NCI-H446 treated with DMSO at 0.1 percent for 48 hours (cell line): ENCODE measurements at places on chromosomes 4 and X.

DNA sequence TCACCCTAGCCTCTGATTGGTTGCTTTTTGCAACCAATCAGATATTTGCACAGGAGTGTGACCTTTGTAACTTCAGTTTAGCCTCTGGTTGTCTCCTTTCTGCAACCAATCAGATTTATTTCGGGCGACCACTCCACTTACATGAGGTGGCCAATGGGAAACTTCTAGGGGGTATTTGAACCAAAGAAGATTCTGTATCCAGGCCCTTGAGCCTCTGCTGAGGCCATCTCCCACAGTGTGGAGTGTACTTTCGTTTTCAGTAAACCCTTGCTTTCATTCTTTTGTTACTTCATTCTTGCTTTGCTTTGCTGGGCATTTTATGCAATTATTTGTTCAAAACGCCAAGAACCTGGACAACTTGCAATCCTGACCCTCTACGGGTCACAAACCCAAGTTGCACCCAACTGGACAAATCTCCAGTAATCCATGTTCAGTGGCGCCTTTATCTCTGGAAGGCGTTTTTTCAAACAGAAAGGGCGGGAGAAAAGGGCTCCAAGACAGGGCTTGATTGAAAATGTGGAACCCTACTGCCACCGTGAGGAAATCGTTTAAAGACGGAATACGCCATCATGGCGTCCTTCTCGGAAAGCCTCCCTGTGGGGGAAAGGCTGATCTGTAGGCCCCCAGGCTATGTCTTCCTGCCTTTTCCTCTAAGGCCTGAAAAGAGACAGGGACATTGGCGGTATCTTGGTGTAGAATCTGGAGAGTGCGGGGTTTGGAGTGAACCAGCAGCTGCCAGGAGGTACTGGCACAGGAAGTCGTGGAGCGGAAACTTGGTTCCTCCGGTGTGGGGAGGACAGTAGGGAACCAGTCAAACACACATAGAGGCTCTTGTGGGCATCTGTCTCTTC, 184.6 kb downstream of the OR13H1 start:
- DNase-seq: no peak

DNA sequence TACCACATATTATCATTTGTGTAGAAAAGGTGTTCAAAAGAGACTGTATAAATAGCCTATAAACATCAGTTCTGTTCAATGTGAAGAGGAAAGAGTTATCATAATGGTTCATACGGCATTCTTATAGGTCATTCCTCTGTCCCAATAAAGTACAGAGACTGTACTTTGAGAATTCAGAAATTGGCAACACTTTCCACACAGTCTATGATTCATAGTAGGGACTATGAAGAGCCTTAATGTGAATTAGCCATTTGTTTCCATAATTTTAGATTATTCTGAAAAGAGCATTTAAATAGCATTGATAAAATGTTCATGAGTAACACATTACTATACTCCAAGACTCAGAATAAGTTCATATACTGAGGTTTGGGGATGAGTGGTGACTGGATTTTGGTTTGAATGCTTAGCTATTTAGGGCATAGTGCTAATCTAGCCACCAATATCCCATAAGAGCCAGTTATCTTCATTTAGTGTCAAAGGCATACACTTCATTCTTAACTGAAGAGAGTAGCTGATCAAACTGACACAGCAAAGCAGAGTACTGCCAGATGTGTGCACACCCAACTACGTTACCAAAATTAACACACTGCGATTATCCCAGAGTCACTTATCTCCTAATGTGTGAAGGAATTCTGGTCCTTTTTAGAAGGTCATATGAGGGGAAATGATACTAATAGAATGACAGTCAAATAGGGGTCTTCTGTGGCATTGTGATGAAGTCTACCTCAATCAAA, 10.2 kb downstream of the ANK2 start:
- no peak for DNase-seq

DNA sequence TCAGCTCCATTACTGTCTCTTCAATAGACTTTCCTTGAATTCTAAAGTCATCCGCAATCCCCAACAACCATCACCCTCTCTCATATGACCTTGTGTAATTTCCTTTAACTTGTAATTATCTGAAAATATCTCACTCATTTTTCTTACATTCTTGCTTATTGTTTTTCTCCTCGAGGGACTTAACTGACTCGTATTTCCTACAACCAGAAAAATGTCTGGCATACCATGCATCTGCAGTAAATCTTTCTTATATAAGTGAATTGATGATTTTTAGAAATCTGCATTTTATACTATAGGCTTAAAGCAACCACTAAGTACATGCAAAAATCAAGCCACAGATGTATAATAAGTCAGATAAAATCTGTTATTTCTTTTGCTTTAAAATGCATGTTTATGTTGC, 276.7 kb downstream of the UNC5C start:
- no peak for DNase-seq

- no peak for DNase-seq
These were observed 81.7 kb downstream of the ZC4H2 start for GRCh38 chrX:64894454-64895038.

DNA sequence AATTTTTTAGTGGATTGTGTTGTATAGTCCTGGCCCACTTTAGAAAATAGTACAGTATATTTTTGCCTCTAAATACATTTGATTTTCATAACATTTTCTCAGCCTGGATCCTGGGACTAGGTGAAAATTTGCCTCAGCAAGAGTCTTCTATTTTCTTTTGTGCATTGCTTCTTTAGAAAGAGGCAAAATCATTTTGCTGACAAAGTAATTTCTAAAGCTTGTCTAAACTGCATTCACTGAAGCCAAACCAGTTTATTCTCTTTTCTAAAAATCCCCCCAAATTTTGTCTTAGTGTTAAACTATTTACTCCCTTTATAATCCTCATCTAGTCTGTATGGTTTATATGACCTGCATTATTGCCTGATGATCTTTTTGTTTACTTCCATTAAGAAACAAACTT, 326.3 kb downstream of the C4orf33 start:
- DNase-seq: no peak

- no peak for DNase-seq
These were observed 13.1 kb downstream of the GPR82 start for GRCh38 chrX:41737065-41737464.

DNA sequence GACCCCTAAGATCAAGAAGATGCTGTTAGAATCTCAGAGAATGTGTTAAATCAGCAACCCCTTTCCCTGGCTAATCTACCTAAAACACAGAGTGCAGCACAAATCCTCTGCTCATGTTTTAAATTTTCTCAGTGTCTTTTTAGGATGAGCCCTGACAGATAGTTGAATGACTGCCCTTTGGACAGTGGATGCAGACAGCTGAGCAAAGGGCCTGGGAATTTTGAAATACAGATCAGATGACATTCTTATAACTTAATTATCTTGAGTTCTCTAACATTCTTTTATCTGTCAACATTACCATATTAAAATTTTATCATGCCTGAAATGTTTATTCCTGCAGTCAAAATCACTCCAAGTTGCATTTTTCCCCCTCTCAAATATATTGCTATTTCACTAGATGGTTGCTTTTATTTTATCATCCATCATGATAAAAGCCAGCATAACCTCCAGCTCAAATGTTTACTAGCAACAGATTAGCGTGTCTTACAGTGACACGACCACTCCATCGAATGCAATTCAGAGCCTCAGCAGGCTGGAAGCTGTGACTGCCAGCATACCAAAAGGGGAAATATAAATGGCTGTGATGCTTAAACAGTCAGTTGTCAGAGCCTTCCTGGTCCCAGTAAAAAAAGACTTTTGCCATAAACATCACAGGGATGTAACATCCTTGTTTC, 22.8 kb upstream of the ARHGAP24 start:
- no peak for DNase-seq

DNA sequence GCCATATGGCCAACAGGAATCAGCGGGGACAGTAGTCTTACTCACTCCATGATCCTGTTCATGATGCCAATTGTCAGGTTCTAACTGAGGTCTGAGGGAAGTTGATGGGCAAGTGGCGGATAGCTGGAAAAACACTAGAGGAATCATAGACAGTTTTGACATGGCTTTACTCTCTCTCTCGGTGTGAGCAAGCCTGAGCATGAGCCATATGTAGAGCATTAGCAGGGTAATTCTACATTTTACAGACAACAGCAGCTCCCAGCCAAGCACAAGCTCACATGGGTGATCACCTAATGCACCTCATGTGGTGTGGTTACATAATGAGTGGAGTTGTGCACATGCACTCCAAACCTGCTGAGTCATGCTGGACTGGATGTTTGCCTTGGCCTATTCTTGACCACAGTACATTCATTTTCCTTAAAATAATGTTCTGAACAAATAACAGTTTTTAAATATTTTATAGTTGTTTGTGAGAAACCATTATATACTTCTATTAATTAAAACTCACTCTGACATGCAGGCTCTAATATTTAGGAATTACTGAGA, 429.2 kb downstream of the GPAT3 start:
- no peak for DNase-seq

- DNase-seq: no peak
These were observed 291.8 kb downstream of the FBXW7 start for GRCh38 chr4:152243896-152244595.

- no peak for DNase-seq
These were observed 141.2 kb downstream of the DHX15 start for GRCh38 chr4:24443200-24443599.

GRCh38 chr4:156196722-156197121, 243.1 kb upstream of the CTSO start:
- DNase-seq: no peak

- no peak for DNase-seq
These were observed 80.3 kb downstream of the GPC4 start for GRCh38 chrX:133335027-133335426.

- DNase-seq: no peak
These were observed 1.5 kb upstream of the USP46 start for GRCh38 chr4:52660643-52661042.

- DNase-seq: no peak
These were observed 58.0 kb downstream of the TAB3 start for GRCh38 chrX:30831082-30831481.

DNA sequence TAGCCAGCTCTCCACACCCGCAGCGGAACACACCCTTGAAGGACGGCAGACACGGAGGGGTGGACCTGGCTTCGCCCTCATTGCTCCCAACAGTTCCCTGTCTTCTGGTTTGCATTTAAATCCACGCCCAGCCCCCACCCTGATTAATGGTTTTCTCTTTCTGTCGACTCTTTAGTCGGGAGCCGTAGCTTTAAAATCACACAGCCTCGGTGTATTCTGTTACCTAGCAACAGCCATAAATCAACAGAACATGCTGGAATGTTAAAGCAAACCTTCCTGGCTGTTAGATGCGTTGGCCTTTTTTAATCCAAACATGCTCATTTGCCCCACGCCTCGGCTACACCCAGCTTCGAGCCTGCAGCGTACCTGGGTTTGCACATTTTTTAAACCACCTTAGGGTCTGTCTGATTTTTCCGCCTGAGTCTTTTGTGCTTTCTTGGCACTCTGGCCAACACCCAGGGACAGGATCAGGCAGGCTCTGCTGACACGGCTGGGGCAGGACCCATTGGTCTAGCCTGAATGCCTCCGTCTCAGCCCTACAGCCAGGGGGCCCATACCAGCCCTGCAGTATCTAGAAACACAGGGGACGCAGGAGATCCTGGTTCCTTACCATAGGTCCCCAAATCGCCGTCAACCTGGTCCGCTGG, 21.4 kb upstream of the PPP2R2C start:
- DNase-seq: no peak

- DNase-seq: no peak
These were observed 20.8 kb downstream of the FGFRL1 start for GRCh38 chr4:1031956-1032795.

DNA sequence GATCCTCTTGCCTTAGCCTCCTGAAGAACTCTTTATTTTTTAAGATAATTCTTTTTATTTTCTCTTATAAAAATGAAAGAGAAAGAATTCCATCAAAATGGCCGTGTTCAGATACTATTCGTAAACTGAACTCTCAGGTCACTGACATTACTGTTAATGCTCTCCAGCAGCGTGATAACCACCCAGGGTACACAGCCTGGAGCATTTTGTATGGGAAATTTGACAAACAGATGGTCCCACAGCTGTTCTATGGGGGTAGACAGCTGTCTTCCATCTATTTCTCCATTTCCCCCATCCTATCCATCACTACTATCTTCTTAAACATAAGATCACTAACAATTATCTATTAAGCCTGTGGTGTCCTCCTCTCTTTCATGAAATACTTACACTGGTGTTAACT, 47.8 kb downstream of the SYNPO2 start:
- DNase-seq: no peak

DNA sequence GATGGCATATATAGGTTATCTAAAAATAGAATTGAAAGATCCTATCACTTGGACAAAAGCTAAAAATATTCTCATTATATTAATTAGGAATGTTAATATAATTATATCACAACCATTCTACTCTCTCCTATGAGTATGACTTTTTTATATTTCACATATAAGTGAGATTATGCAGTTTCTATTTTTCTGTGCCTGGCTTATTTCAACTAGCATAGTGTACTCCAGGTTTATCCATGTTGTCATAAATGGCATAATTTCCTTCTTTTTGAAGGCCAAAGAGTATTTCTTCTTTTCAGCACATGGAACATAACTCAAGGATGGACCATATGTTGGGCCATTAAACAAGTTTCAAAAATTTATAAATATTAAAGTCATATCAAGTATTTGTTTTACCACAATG, 421.2 kb upstream of the CTSO start:
- DNase-seq: no peak

DNA sequence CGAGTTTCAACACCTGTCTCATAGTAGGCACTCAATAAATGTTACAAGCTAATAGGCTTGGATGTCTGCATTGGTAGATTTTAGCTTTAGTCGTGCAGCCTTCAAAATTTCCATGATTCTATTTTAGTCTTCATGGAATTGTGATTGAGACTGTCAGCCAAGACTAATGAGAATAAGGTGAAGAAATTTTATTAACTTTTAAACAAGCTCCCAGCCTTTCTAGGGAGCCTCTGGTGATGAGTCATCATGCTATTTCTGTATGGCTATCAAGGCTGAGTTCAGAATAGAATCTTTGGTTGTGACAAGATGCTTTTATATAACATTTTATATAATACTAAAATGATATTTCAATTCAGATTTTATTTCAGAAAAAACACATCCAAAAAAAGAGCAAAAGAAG, 685.8 kb downstream of the GABRG1 start:
- DNase-seq: peak; percentile 31

DNA sequence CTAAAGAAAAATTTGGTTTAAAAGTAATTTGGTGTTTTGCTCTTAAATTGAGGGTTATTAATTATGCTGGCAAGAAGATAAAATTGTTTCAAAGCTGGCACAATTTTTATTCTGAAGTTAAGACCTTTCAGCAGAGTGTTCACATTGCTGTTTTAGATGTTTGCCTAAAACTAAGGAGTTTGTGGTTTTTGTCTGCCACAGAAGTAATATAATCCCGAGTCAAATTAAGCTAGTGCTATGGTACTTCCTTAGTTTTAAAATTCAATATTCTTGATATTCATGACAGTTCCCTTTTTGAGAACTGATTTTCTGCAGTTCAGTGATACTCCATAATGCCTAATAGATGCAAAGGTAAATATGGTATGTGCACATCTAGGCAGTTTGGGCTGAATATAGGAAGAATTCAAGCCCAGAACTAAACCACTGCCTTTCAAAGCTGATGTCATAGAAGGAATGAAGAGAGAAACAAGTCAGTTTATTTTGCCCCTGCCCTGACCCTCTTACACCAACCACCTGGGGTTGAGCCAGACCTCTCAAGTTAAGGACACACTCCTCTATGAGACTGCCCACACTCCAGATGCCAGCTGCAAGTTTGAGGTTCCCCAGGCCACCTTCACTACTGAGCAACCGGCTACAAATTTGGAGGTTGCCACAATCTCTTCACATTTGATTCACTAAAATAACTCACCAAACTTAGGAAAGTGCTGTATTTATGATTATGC, 32.1 kb upstream of the VEGFC start:
- DNase-seq: no peak

GRCh38 chrX:108025954-108026600, 18.8 kb upstream of the VSIG1 start:
- DNase-seq: no peak

- DNase-seq: no peak
These were observed 349.4 kb downstream of the CCSER1 start for GRCh38 chr4:90476586-90476985.
